ENCODE measurements at places on chromosomes 12 and 14.
A peak's percentile ranks its signal among the peaks of the same experiment; 100 is the strongest.

DNA sequence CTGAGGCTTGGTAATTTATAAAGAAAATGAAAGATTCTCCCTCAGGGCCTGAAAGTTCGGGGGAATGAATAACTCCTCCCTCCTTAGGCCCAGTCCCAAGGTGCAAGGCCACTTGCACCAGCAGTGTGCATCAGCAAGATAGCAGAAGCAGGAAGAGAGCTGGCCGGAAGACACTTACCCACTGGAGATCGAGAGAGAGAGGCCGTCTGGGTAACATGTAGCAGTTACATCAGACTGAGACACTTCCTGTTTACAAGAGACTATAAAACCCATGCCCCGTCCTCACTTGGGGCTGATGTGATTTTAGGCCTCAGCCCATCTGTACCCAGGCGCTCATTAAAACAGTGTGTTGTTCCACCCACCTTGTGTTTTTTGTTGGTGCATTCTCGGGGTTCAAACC, 85.2 kb downstream of the TMTC3 start:
- DNase-seq: no peak

DNA sequence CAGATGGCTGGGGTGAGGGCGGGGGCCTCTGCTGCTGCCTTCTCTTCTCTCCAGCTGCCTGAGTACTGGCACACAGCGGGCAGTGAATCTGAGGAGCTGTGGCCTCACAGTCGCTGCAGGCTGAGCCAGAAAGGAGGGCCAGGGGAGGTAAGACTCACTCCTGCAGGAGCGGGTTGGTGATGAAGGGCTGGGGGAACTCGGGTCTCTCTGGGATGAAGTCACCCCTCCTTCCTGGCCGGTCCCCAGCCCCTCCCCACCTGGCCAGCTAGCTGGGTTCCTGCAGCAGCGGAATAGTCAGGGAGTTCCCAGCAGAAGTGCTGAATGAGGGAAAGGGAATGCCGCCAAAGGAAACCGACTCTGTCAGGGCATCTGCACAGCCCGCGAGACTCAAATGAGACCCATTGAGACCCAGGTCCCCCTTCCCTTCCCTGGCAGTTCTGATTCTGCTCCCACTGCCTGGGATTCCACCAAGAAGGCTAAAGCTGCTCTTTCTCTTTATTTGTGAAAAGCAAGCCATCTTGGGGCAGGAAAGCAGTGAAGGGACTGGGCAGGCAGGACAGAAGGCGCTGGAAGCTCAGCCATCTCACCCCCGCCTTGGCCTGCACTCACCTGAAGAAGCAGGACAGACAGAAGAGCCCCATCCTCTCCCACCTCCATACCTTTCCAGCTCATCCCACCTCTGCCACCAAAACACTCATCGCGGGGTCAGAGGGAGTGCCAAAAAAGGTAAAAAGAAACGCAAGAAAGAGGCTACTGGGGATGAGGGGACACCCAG, 5.3 kb downstream of the NGB start:
- no peak for DNase-seq

- DNase-seq: no peak
Measured at GRCh38 chr12:53330671-53331070, 5.5 kb downstream of the SP7 start.

DNA sequence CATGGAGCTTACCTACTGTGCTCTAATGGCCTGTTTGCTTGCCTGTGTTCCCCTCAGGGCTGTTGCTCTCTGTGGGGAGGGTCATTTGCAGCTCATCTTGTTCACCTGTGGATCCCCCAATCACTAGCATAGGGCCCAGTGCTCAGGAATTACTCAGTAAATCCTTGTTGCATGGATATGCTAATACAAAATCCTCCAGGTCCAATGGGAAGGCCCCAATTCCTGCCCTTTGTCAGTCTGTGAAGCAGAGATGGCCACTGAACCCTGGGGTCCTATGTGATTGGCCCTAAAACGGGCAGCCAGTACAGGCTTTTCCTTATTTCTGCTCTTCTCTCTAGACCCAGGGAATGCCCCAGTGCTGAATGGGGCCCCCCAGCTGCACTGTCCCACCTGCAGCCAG, 44.1 kb downstream of the FOS start:
- DNase-seq: no peak

DNA sequence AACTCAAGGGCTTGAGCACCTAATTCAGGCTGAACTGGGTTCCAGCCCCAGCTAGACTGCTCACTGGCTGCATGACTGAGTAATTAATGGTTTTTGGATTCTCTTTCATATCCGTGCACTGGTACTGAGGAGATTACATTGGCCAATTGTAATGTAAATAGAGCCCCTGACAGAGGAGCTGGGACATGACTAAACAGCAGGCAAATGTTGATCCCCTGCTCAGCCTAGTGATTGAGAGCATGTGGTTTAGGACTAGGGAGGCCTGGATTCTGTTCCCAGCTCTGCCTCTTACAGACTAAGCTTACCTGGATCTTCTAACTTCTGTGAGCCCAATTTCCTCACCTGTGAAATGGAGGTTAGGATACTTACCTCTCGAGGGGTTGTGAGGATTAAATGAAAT, 204.3 kb downstream of the ESR2 start:
- DNase-seq: no peak

DNA sequence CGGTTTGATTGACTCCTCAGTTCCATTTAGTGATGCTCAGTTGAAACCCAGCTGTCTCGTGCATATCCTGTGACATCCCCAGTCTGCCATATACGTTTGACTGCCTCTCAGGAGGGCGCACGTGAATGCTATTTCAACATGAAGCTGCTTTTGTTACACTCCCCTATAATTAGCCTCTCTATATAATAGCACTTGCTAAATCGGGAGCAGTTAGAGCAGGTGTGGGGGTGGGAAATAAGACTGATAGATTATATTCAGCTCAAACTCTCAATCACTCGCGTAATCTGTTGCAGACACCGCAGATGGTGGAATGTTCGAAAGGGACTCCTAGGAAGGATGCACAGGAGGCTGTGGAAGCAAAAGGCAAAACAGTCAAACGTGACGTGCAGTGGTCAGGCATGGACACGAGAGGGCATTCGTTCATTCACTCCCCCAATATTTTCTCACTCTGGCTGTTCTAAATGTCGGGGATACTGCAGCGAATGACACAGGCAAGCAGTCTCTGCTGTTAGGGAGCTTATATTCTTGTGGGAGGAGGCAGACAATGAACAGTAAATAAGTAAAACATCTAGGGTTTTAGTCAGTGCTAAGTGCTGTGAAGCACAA, 29.8 kb downstream of the KCNA1 start:
- no peak for DNase-seq

DNA sequence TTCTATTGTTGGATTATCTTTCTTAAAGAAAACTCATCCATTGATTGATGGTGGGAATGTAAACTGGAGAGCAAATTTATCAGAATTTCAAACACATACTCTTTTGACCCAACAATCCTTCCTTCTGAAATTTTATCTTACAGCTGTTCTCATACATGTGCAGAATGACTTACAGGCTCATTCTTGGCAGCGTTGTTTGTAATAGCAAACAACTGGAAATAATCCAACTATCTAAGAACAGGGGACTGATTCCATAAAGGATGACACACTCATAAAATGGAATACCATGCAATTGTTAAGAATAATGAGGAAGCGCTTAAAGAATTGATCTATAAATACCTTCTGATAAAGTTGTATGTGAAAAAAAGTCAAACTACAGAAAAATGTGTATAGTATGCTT, 24.0 kb downstream of the RHOJ start:
- no peak for DNase-seq

- DNase-seq: peak; percentile 76
Measured at GRCh38 chr12:52036587-52037171, 14.6 kb upstream of the NR4A1 start.

- no peak for DNase-seq
Measured at GRCh38 chr12:54047160-54047963, 6.3 kb upstream of the HOXC4 start.

GRCh38 chr14:72812292-72812851, 81.5 kb downstream of the DPF3 start:
- no peak for DNase-seq

GRCh38 chr14:36509069-36509917, 10.7 kb downstream of the NKX2-1 start:
- DNase-seq: no peak

GRCh38 chr14:73887318-73887616, 608 bp downstream of the ZNF410 start:
- peak; percentile 1 for DNase-seq

GRCh38 chr14:51616256-51616655, 35.5 kb upstream of the FRMD6 start:
- no peak for DNase-seq

- no peak for DNase-seq
Measured at GRCh38 chr12:62934799-62935674, at the start of gene PPM1H. TSS of gene PPM1H (minus strand) at chr12:62935150. CDS start at chr12:62934736, 414 bp downstream.
